ENCODE measurements at places on chromosomes 5 and 9.

DNA sequence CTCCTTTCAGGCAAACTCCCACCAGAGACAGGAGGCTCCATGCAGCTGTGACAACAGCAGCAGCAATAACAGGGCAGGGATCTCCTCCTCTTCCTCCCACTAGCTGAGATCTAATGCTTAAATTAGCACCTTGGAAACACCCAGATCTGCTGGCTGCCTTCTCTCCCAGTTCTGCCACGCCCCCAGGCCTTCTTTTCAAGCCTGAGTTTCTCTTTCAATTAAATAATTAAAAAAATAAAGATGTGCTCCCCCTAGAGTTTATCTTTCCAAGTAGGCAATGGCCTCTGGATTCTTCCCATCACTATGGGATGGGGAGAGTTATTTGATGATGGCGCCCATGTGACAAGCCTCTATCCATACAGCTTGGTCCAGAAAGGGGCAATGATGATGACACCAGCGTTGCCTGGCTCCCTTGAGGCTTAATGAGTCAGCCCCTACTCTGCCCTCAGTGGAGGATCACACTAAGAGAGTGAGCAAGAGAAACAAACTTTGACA is 3.8 kb downstream of the FAM219A start:
- DNase-seq, result no peak

- no peak for DNase-seq
Observed at GRCh38 chr5:8081179-8081578, 212.2 kb downstream of the MTRR start.

DNA sequence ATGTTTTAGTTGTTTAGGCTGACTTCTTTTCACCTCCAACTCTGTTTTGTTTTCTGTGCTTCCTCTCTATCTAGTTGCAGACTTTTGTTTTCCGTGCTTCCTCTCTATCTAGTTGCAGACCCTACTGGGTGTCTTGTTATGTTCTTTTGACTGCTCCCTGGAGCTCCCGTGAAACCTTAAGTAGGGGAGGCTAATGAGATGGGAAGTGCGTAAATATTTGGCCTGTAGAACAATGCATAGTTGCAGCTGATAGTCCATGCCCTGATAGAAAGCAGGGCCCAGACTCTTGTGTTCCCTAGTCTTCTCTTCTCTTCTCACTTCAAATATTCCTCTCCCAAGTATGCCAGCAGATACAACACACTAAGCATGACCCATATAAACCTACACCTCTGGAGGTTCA is 757.0 kb downstream of the BRINP1 start:
- DNase-seq, result no peak

- no peak for DNase-seq
Observed at GRCh38 chr5:39998518-39998917, 573.7 kb upstream of the DAB2 start.

- DNase-seq, result no peak
Observed at GRCh38 chr5:131794586-131794985, 2.2 kb downstream of the FNIP1 start.

DNA sequence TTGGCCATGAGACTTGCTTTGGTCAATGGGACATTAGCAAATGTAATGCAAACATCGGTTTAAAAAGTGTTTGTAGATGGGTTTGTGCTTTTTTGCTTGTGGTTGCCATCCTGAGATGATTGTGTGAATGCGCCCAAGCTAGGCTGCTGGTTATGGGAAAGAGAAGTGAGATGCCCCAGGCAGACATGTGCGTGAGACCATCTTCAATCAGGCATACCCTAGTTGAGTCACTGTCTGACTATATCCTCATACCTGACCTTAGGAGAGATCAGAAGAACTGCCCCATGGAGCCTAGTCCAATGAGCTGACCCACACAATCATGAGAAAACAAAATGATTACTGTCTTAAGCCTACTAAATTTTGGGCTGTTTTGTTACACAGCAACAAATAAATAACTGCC is 36.8 kb upstream of the ZNF608 start:
- DNase-seq, result no peak

GRCh38 chr5:72133212-72133990 is 26.1 kb downstream of the MAP1B start:
- DNase-seq, result no peak

- DNase-seq, result peak; percentile 44
Observed at GRCh38 chr5:138967791-138968448, 92.8 kb upstream of the LRRTM2 start.

- no peak for DNase-seq
Observed at GRCh38 chr9:104988539-104988938, 60.6 kb upstream of the ABCA1 start.

DNA sequence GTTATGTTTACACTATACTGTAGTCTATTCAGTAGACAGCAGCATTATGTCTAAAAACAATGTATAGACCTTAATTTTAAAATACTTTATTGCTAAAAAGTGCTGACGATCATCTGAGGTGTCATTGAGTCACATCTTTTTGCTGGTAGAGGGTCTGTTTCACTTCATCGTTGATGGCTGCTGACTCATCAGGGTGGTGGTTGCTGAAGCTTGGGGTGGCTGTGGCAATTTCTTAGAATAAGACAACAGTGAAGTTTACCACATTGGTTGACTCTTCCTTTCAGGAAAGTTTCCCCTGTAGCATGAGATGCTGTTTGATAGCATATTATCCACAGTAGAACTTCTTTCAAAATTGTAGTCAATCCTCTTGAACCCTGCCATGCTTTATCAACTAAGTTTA is 150.3 kb downstream of the FBXL7 start:
- DNase-seq, result no peak

- no peak for DNase-seq
Observed at GRCh38 chr9:112334432-112334841, 1.0 kb upstream of the PTBP3 start.

GRCh38 chr9:33229359-33230114 is 10.4 kb upstream of the SPINK4 start:
- peak; percentile 81 for DNase-seq

DNA sequence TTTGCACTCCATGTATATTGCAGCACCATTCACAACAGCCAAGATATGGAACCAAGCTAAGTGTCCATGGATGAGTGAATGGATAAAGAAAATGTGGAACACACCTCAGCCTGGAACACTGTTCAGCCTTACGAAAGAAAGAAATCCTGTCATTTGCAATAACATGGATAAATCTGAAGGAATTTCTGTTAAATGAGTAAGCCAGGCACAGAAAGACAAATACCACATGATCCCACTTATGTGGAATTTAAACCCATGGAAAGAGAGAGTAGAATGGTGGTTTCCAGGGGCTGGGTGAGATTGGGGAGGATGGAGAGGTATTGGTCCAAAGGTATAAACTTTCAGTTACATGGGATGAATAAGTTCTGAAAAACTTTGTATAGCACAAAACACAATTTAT is 228.9 kb upstream of the CD180 start:
- no peak for DNase-seq

DNA sequence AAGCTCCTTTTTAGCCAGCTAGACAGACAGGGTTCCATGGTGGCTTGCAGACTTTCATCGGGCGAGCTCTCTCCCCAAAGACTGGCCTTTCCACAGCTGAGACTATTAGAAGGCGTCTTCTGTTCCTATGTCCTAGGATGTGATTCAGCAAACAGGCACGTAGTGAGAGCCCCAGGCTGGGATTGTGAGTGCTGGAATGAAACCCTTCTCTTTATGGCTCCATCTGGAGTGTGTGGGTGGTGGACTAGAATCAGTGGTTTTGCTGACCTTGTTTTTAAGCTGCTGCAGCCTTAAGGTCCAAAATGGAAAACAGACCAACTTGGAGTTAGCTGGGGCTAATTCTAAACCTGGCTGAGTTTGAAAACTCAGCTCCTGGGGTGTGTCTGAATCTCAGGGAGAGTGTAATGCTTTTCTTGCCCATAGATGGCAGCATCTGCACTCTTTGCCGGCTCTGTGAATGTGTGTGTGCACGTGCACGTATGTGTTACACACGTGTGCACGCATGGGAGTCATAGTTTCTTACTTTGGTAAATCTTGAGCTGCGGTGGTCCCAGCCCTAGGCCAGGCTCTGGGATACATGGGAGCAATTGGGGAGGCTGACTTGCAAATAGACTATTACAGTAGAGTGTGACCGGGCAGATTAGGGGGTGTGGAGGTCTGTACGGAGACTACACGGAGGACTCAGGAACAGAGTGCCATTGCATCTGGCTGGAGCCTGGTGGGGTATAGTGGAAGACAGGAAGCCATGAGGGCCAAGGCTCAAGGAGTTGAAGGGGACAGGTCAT is 10.7 kb downstream of the GSN start:
- peak; percentile 98 for DNase-seq

- peak; percentile 67 for DNase-seq
Observed at GRCh38 chr5:116536316-116537083, 38.1 kb downstream of the SEMA6A start.

GRCh38 chr5:63726496-63726895 is 235.7 kb downstream of the HTR1A start:
- DNase-seq, result no peak

GRCh38 chr5:88142636-88142885 is 126.1 kb downstream of the TMEM161B start:
- no peak for DNase-seq

- no peak for DNase-seq
Observed at GRCh38 chr5:94788527-94788926, 170.1 kb downstream of the SLF1 start.

- DNase-seq, result no peak
Observed at GRCh38 chr9:76101947-76102346, 211.5 kb downstream of the PCSK5 start.
